SK-N-SH (cell line): ENCODE measurements at places on chromosomes 11 and 22.

DNA sequence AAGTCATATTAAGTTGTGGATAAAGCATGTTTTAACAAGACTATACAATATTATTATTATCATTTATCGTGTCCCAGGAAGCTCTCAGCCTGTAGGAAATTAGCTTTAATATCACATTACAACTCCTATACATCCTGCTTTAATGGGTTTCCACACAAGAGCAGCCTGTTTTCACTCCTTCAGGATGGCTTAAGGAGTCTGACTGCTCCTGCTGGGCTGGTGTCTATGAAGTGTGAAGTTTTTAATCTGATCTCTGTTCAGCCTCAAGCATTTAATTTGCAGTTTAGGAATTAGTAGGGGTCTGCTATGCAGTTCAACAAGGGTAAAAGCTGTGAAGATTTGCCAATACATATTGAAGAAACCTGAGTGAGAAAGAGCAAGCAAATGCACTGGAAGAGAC, 653.4 kb upstream of the LRRC4C start:
- no peak for DNase-seq

GRCh38 chr11:225734-226453, 10.2 kb downstream of the SIRT3 start:
- DNase-seq, result no peak

GRCh38 chr22:44382116-44383038, 69.6 kb upstream of the SHISAL1 start:
- no peak for DNase-seq

DNA sequence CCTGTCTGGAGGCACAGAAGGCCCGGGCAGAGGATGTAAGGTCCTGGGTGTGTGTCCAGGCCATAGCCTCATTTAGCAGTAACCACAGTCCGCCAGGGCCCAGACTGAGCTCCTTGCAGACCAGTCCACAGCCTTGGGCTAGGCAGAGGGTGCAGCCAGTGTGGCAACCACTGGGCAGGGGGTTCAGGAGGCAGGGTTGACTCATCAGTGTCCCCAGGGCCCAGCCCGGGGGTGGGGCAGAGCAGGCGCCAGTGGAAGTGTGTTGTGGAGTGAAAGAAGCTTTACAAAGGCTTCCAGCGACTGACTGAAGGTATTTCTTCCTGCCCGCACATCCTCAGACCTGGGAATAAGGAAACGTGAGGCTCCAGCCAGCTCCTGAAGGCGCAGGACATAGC, 27.7 kb upstream of the WNT11 start:
- DNase-seq, result no peak

GRCh38 chr11:253160-253885, 16.5 kb downstream of the PSMD13 start:
- no peak for DNase-seq

- DNase-seq, result no peak
Observed at GRCh38 chr11:3737386-3737933, 59.9 kb downstream of the NUP98 start.

- no peak for DNase-seq
Observed at GRCh38 chr22:39529487-39529851, 3.1 kb downstream of the RPS19BP1 start.

GRCh38 chr11:29780756-29781155, 236.1 kb downstream of the KCNA4 start:
- DNase-seq, result no peak

DNA sequence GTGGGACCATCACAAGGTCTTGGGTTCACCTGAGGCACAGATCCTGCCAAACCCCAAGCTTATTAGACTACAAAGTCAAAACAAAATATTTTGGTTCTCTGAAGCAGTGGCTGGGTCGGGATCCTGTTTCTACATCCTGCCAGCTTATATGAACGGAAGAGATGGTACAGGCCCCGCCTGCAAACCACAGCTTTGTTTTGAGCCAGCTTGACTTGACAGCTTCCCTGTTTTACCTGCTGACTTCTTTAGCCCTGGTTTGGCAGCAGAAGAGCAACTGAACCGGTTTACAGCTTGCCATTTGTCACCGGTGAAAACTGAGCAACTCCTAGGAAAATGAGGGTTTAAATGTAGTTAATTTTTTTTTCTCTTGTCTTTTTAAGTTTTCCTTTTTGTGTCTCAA, 11.4 kb downstream of the PACS1 start:
- no peak for DNase-seq

DNA sequence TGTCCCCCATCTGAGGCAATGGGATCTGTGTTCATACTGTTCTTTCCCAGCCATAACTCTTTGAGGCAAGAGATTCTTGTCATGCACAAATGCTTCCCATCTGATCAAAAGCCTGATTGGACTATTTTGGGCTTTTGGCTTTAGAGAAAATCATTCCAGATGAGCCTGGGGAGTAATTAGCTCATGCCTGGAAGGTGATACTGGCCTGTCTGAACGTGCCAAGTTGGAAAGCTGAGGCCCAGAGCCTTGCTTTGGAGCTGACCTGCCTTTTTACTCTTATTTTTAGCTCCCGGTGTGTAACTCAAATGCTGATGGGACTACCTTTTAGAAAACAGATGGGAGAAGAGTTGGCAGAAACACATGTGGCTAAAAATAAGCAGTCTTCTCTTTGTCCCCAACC, 105.0 kb downstream of the DBX1 start:
- peak; percentile 30 for DNase-seq

- no peak for DNase-seq
Observed at GRCh38 chr11:79932612-79933011, 491.8 kb upstream of the TENM4 start.

DNA sequence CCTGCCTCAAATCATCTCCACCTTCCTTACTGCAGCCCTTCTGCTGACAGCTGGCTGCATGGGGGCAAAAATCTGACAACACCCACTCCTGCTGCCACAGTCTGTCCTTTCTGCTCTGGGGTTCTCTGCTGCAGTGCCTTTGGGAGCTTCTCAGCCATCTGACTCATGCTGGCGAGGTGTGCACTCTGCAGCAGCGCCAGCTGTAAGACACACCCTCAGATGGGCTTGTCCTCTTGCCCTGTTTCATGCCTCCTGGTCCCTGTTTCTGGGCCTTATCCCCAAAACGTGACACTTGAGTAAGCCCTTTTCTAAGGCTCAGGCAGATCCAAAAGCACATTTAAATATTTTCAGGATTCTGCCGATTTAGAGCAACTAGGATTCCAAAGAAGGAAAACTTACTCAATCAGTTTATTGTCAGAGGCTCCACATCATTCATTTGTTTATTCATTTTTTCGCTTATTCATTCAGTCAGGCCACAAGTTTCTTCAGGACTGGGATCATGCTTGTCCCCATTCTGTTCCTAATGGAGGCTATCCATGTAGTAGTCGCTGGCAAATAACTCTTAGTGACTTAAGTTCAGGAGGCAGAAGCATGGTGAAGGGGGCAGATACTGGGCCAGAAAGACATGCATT, 60.2 kb downstream of the SMIM38 start:
- DNase-seq, result no peak

- DNase-seq, result peak; percentile 48
Observed at GRCh38 chr11:30429550-30429949, 106.6 kb downstream of the ARL14EP start.

- DNase-seq, result no peak
Observed at GRCh38 chr11:47028195-47029093, 91.9 kb downstream of the CSTPP1 start.

- DNase-seq, result no peak
Observed at GRCh38 chr11:122424636-122425035, 230.9 kb upstream of the UBASH3B start.

DNA sequence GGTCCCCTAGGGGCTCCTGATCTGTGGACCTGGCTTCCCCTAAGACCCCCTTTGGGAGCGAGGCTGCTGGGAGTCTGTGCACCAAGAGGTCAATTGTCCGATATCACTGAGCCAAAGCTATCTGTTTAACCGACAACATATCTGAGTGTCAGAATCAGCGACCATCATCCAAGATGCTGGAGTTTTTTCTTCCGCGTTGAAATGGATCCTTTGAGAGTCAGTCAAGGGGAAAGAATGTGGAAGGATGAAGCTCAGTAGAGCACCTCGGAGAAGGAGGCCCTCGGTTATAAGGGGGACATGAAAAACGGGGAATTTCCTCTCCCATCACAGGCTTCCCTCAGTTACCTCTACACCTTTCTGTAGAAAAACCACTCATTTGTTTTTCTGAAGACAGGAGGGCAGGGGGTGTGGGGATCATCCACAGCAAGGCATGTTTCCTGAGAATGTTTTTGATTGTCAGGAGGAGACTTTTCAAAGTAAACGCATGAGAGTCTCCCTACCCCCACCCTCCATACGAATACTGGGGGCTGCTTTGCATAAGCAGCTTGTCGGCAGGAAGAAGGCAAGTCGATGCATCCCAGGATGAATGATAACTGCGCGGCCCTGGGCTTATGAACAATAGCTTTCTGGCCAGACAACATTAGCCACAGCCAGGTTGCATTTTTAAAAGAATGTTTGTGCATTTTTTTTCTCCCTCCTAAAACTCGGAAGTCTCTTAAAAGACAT, 37.7 kb upstream of the CCND1 start:
- DNase-seq, result no peak

DNA sequence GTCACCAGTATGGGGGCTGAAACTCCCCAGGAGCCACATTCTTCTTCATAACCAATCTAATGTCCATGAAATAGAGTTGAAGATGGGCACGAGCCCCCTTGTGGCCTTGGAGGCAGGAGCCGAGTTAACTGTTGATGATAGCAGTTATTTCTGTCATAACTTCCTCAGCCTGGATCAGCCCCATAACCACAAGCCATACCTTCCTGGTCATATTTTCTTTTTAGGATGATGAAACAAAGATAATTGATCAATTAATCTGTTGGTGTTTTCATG, 65.0 kb upstream of the TTC12 start:
- DNase-seq, result no peak

GRCh38 chr11:59754494-59754858, 700 bp upstream of the STX3 start:
- peak; percentile 39 for DNase-seq

GRCh38 chr11:64909653-64910343, 7.2 kb downstream of the ATG2A start:
- no peak for DNase-seq

- DNase-seq, result no peak
Observed at GRCh38 chr11:28108958-28109357, 770 bp downstream of the METTL15 start.

DNA sequence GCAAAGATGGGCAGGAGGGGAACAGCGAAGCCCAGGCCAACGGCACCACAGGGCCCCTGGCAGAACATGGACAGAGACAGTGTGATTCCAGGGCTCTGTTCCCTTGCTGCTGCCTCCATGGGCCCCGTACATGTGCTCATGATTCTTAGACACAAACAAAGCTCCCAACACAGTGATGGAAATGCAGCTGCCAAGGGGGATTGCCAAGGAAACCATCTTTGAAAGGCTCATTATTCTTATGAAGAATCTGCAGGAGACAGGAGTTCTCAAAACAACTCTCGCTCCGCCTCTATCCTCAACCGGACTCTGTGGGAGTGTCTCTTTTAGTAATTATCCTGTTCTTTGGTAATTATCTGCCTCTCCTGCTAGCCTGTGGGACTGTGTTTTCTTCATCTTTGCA, 32.2 kb downstream of the SERPINH1 start:
- DNase-seq, result no peak

- DNase-seq, result no peak
Observed at GRCh38 chr22:44259366-44260215, 53.2 kb downstream of the SHISAL1 start.

- DNase-seq, result no peak
Observed at GRCh38 chr11:10925149-10925926, 67.5 kb upstream of the ZBED5 start.

GRCh38 chr22:49972163-49973017, 11.8 kb downstream of the PIM3 start:
- DNase-seq, result peak; percentile 48
